CD4-positive, alpha-beta T cell treated with Interleukin-1 beta for 1 hour (primary cell): ENCODE measurements at places on chromosomes 7 and 10.
A peak's percentile ranks its signal among the peaks of the same experiment; 100 is the strongest.

DNA sequence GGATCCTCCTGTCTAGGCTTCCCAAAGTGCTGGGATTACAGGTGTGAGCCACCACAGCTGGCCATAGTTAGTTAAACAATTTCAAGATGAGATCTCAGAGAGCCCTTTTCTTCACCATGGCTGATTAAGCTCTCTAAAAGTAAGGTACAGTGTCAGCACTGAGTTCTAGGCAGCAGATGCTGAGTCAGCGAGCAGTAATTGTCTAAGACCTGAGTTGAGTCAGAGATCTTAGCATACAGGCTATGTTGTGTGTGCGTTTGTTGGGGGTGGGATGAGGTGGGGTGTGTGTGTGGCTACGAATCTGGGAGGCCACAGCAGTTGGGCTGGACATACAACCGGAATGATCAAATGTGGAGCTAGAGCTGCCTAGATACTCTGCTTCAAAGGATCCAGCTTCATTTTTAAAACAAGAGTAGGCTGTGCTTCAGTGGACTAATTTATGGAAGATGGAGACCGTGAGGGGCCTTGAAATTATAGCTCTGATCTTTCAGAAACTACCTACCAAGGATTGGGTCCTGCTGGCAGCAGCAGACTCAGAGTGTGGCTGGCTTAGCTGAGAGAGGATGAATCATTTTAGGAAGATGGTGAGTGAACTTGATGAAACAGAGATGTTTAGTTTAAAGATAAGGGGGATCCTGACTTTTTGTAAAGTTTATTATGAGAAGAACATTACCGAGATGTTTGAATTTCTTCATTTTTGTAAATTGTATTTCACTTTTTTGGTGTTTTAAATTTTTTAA, 17.5 kb upstream of the MTPN start:
- no peak for DNase-seq

- no peak for DNase-seq
Observed at GRCh38 chr7:88480271-88480670, 173.6 kb upstream of the STEAP4 start.

DNA sequence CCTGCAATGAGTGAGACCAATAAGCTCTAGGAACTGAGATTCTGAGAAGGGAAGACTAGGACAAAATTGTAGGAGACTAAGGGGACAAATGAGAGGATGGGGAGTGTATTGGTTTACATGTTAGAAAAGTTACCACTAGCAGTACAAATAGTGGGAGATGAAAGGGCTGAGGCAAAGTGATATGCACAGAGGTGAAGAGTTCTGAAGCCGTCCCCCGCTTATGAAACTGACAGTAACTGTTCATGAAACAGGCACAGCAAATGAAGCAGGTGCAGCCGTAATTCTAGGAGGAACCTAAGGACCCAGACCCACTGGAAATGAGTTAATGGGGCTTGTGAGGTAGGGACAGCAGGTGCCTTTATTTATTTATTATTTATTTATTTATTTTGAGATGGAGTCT, 211.3 kb downstream of the PRKG1 start:
- no peak for DNase-seq

GRCh38 chr7:36949711-36950600, 225.7 kb upstream of the AOAH start:
- DNase-seq: peak; percentile 27

DNA sequence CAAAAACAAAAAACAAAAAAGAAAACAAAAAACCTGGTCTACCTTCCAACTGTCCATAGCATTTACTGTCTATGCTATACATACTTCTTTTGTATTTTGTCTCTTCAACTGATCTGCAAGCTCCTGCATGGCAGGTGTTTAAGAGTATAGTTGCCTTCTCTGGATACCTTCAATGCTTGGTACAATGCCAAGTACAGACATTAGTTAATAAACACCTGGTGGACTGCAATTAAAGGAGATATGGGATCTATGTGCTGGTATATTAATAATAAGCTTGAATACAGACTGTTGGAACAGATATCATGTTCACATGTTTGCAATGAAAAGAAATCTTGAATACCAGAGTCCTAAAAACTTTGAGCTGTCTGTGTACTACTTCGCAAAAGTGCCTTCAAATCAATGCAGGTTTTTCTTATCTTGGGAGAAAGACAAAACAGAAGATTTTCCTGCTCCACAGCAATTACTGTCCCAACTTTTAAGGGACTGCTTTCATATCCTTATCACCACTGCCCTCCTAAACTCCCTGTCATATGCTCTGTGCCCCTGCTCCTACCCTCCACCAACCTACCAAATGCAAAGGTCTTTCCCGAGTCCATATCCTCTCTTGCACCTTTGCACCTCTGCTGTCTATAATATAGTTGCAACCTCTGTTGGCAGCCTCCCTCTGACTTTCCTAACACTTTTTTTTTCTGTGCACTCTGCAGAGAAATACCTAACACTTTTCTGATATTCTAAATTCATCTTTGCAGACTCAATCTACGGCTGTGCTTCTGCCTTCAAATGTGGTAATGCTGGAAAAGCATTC, 85.1 kb downstream of the DNMBP start:
- no peak for DNase-seq

GRCh38 chr7:111089822-111090426, 1.0 kb upstream of the LRRN3 start:
- peak; percentile 32 for DNase-seq
